ENCODE measurements at places on chromosomes 2 and 18.

DNA sequence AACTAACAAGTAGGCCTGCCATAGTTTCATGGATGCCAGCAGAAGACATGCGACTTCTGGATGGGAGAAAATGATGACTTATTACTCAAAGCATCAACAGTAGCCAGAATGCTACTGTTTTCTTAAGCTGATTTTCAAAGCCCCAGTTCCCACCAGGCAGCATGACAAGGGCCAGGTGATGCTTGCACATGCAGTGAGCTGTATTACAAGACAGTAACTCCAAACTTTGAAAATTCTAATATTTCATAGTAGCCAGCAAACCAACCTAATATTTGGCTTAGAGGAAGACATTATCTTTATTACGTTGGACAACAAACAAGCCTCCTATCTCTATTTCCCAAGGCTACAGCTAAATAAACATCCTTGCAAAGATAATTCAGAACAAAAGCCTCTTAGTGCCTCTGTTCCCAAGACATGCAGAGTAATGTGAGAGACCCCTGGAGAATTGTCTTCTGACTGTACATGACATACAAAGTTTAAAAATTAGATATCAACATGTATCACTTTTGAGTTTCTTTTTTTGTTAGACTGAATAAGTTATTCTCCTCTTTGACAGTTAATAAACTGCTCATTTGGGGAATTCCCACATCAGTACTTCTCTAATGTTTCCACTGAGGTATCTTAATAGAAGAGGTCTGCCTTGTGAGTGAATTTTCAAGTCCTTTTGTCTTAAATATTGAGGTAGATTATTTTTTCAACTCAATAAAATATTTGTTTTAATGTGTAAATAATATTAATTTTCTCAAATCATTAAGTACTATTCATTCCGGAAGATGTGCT lies 367.6 kb upstream of the CWC22 start:
- no peak for DNase-seq

GRCh38 chr2:117101613-117102012 lies 712.9 kb upstream of the DDX18 start:
- no peak for DNase-seq

- no peak for DNase-seq
These were observed 441.8 kb downstream of the NYAP2 start for GRCh38 chr2:225841314-225841713.

GRCh38 chr2:172395503-172395902 lies 31.9 kb upstream of the ITGA6 start:
- no peak for DNase-seq

GRCh38 chr18:49177812-49178211 lies 227.0 kb upstream of the SMAD7 start:
- DNase-seq: no peak

- DNase-seq: no peak
These were observed 48.7 kb downstream of the C1QL2 start for GRCh38 chr2:119109866-119110265.

DNA sequence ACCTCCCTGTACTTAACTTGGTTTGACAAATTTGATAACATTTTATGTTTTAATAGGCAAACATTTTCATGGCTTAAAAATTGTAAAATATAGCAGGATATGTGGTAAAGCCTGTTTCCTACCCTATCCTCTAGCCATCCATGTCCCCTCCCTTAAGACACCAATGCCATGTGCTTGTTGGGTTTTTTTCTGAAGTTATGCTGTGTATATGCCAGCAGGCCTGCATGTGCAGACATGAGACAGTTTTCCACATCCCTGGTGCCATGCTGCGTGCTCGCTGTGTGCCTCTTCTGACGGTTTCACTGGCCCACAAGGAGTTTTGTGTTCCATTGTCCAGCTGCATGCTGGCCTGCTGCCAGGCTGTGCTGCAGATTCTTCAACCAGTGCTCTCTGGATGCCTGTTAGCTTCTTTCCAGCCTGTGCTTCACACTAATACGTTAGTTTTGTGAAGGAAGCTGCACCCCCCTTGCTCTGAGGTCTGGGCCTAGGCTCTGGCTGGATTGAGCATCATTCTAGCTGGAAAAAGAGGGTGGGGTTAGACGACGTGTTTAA lies 16.9 kb downstream of the INPP4A start:
- DNase-seq: no peak

- no peak for DNase-seq
These were observed 13.1 kb downstream of the TGIF1 start for GRCh38 chr18:3463051-3463450.

DNA sequence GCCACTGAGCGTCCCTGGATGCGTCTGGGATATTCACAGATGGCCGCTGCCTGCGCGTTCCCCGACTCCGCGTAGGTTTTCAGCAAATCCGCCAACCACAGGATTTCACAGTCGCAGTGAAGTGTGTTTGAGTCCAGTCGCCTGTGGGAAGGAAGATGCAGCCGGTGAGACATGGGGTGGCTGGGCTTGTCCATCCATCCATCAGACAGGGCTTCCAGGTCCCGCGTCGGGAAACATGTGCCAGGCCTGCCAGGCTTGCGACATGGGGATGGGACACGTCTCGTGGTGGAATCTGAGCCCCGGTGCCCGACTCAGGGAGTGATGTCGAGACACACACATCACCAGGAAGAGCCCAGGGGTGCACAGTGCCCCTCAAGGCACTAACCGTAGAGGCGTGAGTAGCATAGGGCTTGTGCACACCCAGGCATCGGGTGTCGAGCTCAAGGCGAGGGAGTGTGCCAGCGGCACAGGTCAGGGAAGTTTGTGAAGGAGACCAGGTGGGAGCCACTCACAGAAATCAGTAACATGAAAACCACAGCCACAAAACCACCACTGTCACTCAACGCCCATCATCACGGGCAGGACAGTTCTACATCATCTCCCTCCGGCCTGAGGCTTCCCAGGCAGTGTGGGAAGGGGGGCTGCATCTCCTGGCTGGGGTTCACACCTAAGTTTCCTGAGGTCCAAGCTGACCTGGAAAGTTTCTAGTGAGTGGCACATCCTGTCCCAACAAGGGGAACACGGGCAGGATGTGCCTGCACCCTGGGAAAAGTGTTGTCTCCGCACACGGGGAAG lies 63.9 kb downstream of the PXDN start:
- DNase-seq: no peak

GRCh38 chr18:54845787-54846186 lies 17.5 kb downstream of the RAB27B start:
- no peak for DNase-seq

DNA sequence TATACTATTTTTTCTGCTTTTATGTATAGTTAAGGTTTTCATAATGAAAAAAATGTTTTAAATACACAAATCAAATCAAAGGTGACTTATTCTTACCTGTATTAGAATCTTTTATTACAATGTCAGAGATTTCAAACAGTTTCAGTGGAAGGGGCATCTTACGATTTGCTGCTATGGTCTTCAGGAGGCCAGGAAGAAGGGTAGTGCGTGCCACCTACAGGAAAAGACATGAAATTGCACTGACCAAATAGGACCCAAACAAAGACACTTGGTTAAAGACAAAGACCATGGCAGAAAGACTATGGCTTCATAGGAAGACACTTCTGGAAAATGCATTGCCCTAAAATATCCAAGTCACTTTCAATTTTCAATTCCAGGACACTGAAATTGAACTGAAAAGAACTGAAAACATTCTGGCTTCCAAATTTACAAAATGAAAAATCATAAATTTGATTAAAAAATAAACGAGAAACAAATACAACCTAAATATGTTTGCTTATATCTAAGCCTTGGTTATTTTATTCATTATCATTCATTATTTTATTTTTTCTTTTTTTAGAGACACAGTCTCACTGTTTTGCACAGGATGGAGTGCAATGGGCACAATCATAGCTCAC lies 42.1 kb downstream of the FARSB start:
- DNase-seq: no peak

GRCh38 chr2:112493858-112494648 lies 12.1 kb downstream of the TTL start:
- DNase-seq: no peak

DNA sequence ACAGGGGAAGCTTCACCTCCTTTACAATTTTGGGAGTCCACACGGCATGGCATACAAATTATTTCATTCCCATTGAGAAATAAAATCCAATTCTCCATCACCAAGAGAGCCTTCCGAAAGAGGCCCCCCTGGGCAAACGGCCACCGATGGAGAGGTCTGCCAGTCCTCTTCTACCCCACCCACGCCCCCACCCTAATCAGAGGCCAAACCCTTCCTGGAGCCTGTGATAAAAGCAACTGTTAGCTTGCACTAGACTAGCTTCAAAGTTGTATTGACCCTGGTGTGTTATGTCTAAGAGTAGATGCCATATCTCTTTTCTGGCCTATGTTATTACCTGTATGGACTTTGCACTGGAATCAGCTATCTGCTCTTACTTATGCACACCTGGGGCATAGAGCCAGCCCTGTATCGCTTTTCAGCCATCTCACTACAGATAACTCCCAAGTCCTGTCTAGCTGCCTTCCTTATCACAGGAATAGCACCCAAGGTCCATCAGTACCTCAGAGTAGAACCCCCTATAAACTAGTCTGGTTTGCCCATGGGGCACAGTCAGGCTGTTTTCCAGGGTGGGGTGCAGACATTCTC lies 58.3 kb downstream of the BCL11A start:
- DNase-seq: no peak

- no peak for DNase-seq
These were observed 533.1 kb downstream of the RNF144A start for GRCh38 chr2:7450188-7450832.

GRCh38 chr2:191126386-191127085 lies 24.3 kb downstream of the STAT4 start:
- DNase-seq: no peak

GRCh38 chr2:222451224-222451674 lies 26.9 kb downstream of the SGPP2 start:
- no peak for DNase-seq

GRCh38 chr18:51211552-51211951 lies 14.1 kb upstream of the MEX3C start:
- no peak for DNase-seq

- no peak for DNase-seq
These were observed 65.6 kb upstream of the RFX8 start for GRCh38 chr2:101540518-101540917.

DNA sequence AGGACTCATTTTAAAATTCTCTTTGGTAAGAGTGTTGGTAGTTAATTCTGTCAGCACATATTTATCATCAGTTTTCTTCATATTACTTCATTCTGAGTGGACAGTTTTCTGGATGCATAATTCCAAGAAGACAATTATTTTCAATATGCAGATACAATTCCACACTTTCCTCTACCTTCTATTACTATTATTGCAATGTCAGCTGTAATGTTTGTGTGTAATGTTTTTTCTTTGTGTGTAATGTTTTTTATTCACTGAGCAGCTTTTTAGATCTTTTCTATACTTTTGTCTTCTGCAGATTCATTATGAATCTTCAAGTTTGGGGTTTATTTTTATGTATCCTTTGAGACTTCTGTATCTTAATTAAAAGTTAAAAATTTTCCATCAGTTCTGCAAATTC lies 264.0 kb upstream of the VRK2 start:
- no peak for DNase-seq

GRCh38 chr2:33859811-33860461 lies 260.8 kb upstream of the FAM98A start:
- DNase-seq: no peak

GRCh38 chr2:47293976-47294375 lies 109.0 kb upstream of the MSH2 start:
- no peak for DNase-seq

GRCh38 chr18:68887410-68887809 lies 89.5 kb downstream of the CCDC102B start:
- no peak for DNase-seq

- no peak for DNase-seq
These were observed 14.5 kb downstream of the CLIP4 start for GRCh38 chr2:29129586-29130281.

- no peak for DNase-seq
These were observed 27.6 kb downstream of the ADNP2 start for GRCh38 chr18:80136679-80137078.

DNA sequence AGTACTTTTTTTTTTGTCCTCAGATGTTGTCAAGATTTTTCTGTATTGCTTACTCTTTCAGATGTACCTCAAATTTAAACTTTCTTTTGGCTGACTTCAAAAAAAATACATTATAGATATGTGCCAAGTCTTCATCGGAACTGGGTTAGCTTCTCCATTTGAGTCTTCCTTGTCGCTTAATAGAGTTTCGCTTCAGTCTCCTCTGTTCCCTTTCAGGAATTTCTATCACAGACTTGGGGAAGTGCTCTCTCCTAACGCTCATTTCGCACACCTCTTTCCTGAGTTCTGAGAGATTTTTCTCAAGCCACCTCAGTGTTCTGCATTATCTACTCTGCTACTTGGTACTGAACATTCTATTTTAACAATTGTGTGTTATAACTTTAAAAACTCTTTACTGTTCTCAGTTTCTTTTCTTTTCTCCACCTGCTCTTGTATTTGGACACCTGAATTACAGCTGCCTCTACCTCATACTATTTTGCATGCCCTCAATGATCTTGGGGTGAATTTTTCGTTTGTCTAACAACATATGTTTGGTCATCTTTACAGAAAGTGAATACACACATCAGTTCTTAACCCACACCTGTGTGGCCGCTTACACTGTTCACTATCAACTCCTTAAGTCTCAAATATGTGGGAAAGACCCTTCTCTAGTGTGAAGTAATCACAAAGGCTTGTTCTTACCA lies 16.5 kb downstream of the PTPN2 start:
- no peak for DNase-seq

DNA sequence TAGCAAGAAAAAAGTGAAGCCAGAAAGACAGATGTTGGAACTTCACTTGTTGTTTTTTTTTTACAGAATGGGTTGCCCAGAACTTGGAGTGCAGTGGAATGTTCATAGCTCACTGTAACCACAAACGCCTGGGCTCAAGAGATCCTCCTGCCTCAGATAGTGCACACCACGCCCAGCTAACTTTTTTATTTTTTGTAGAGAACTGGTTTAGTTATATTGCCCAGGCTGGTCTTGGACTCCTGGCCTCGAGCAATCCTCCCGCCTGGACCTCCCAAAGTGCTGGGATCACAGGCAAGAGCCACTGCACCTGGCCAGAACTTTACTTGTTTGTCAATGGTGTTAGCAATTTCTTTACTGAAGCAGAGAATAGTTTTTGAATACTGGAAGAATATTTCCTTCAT lies 11.9 kb upstream of the ASPRV1 start:
- DNase-seq: no peak

- no peak for DNase-seq
These were observed 316.1 kb upstream of the MMADHC start for GRCh38 chr2:149903626-149904025.

- DNase-seq: no peak
These were observed 143.5 kb downstream of the ACKR3 start for GRCh38 chr2:236712961-236713673.

- no peak for DNase-seq
These were observed 40.0 kb downstream of the STAT1 start for GRCh38 chr2:190973726-190974628.
